COR-L47 (cell line): ENCODE measurements at places on chromosomes 7 and 10.

DNA sequence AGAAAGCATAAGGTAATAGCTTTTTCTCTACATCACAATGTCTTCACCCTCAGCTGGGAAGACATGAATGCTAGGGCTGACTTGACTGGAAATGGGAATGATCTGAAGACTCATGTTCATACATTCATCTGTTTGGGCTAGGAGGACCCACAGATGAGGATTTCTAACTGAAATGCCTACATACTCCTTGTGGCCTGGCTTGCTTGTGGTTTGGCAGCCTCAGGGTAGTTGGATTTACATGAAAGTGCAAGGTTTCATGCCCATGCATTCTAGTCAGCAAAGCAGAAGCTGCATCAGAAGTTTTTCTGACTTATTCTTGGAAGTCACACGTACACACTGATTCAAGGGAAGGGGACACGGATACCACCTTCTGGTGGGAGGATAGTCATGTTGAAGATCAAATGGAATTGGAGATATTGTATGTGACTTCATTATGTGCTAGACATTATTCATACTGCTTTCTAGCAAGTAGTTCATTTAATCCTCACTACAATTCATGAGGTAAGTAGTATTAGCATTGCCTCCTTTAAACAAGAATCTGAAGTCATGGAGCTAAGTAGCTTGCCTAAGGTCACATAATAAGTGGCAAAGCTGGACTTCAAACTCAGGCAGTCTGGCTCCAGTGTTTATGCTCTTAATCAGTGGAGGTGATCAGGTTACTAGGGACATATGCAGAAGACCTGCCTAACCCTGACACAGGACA lies 957.0 kb downstream of the LRMDA start:
- DNase-seq, result no peak

DNA sequence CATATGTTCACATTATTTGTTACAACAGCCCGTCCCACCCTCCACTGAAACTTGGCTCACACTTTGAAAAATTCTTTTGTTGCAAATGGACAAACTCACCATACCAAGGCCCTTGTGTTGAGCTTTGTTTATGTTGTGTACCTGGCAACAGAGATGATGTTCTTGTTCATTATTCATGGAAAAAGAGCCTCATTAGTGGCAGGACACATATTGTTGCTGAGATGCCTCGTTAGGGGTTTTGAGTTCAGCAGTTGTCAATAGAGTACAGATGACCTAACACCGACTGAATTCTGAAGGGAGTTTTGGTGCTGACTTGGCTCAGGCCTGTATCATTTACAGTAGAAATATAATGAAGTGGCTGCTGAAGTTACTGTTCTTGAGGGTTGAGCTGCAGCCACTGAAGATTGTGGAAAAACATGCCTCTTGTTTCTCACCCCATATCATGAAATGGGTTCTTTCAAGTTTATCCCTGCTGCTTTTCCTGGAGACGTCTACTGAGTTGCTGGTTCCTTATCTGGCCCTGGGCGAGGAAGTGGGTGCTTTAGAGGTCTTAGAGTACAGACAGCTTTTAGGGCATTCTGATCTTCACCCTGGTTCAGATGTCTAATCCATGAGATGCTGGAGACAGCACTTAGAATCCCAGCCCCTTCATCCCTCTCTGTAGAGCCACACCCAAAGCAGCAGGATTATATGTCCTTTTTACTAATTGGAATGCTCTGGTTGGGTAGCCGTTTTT lies 149.7 kb downstream of the WNT2 start:
- no peak for DNase-seq

- DNase-seq, result no peak
Measured at GRCh38 chr10:86155054-86155921, 211.3 kb downstream of the GRID1 start.

DNA sequence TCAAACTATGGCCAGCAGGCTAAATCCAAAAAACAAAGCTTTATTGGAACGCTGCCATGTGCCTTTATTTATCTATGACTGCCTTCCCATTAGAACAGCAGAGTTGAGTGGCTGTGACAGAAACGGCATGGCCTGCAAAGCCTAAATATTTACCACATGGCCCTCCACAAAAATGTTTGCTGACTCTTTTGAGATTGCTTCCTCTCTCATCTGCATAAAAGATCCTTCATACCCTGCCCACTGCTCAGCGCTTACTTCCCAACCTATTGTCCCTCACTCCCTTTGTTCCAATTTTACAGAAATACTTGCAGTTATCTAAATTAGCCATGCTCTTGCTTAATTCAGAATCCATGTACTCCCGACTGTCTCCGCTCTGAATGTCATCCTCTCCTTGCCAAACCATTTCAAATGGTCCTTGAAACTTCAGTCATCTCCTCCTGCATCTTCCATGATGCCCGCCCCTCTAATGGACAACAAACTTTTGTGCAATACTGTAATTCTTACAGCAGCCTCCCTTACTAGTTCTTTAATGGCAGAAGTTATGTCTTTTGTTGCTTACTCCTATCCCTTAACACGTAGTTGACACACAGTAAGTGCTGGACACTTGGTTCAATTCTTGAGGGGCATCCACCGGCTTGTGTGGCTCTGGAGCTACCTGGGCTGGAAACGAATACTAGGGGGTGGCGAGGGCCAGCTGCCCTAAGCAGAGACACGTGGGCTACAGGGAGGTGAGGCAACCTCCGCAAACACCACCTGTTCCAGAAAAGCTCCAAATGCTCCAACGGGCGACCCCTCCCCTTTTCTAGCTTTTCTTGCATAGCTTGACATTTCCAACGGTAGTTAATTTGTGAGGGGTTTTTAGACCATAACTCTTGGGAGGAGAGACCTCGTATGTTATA lies 832 bp downstream of the XRCC2 start:
- DNase-seq, result peak; percentile 82

- no peak for DNase-seq
Measured at GRCh38 chr7:117871778-117872538, 1.3 kb downstream of the CTTNBP2 start.
